ENCODE measurements at places on chromosomes 6 and 20.

DNA sequence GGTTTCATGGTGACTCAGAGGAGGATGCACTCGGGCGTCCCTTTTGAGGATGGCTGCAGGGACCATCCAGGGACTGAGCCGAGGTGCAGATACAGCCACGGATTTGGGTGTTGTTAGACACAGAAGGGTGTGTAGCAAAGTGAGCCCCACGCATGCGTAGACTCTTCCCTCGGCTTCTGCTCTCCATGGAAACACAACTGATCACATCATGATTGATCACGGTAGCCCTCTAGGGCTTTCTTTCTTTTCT, 606 bp upstream of the ULBP1 start:
- DNase-seq, result no peak

GRCh38 chr20:6108330-6108729, 14.5 kb downstream of the FERMT1 start:
- DNase-seq, result no peak

GRCh38 chr6:46925563-46926253, 4.0 kb upstream of the ADGRF5 start:
- no peak for DNase-seq

DNA sequence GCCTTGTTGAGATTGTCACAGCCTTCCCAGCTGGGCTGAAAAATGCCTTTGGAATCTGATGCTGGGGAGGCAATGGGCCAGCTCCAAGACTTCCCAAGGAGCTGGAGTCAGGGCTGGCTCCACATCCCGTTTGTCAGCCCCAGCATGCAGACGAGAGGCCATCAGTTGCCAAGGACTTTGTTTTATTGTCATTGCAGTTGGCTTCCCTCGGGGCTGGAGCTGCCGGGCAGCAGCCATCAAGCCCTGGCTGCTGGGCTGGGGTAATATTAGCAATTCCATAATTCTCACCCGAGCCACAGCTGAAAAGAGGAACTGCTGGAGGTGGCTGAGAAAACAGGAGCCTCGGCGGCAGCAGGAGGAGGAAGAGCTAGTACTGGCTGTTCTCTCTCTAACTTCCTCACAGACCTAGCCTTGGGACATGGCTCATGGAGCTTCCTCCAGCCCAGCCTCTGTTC, 182.5 kb downstream of the CDC5L start:
- no peak for DNase-seq

- no peak for DNase-seq
These were observed 102.3 kb downstream of the UBE3D start for GRCh38 chr6:82963191-82963925.

DNA sequence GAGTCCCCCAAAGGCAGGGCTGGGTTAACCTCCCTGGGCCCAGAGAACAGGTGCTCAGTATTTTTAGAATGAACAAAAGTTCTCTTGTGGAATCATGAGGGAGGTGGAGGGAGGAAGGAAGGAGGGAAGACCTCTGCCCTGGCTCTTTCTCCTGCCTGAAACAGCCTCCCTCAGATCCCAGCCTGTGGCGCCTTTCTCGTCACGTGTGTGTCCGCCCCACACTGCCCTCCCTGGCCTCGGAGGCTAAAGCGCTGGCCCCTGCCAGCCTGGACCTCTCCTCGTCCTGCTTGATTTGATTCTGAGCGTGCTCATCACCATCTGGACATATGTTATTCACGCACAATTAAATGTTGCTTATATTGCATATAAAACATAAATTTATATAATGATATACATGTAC, 40.9 kb downstream of the PHACTR3 start:
- no peak for DNase-seq

DNA sequence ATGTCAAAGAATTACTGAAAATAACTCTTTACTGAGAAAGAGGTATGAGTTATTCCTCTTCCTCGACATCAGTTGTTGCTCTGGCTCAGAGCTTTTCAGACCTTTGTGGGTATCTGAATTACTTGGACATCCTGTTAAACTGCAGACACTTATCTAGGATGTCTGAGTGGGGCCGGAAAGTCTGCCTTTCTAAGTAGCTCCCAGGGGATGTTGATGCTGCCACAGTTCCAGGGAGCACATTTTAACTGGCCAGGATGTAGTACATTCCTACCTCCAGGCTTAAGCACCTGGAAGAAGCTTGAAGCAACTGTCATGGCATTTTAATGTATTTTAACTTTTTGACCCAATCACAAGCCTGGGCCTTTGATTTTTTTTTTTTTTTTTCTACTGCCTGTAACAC, 265.8 kb upstream of the PLCB4 start:
- no peak for DNase-seq

GRCh38 chr20:14313341-14314020, 23.9 kb downstream of the FLRT3 start:
- no peak for DNase-seq

DNA sequence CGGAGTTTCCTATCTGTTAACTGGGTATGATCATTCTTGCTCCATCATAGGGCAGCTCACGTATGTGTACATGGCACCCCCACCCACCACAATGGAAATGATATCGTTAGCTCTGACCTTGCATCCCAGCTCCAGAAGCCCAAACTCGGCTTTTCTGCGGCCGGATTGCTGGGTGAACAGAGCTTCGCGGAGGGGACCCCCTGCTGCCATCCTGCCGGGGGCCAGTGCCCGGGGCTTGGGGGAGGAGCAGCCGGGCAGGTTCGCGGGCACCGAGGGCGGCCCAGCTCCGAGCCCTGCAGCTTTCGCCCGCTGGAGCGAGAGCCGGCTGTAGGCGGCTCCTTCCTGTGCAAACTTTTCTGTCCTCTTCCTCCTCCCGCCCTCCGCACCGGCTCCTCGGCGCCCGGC, 24.9 kb upstream of the FUCA2 start:
- no peak for DNase-seq

DNA sequence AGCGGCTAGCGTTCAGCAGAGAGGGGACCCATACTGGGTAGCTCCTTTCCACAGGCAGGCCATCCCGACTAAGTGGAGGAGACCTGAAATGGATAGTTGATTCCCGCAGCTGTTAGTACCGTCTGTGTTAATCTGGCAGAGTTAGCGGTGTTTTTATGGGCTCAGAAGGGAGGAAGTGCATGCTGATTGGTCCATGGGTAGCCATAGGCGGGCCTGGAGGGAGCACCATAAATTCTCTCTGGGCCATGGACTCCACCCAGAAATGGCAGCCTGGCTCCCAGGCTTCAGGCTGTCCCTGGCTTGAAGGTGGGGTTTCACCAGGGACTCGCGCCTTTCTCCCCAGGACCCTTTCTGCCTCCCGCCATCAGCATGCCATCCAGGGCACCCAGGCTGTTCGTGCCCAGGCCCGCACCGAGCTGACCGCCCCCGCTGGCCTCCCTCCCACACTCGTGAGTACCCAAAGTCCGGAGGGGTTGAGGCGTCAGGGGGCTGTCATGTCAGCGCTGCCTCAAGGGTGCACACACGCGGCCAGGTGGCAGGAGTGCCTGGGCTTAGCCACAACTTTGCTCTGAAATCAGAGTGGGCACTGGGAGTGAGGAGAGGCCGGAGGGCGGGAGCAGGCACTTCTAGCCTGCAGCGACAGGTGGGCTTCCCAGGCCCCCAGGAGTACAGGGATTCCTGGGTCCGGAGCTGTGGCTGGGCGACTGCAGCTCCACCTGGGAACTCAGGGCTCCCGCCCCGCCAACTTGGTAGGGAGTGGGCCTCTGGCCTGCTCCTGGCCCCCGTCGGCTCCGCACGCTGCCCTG, 694.3 kb upstream of the FLRT3 start:
- DNase-seq, result no peak

DNA sequence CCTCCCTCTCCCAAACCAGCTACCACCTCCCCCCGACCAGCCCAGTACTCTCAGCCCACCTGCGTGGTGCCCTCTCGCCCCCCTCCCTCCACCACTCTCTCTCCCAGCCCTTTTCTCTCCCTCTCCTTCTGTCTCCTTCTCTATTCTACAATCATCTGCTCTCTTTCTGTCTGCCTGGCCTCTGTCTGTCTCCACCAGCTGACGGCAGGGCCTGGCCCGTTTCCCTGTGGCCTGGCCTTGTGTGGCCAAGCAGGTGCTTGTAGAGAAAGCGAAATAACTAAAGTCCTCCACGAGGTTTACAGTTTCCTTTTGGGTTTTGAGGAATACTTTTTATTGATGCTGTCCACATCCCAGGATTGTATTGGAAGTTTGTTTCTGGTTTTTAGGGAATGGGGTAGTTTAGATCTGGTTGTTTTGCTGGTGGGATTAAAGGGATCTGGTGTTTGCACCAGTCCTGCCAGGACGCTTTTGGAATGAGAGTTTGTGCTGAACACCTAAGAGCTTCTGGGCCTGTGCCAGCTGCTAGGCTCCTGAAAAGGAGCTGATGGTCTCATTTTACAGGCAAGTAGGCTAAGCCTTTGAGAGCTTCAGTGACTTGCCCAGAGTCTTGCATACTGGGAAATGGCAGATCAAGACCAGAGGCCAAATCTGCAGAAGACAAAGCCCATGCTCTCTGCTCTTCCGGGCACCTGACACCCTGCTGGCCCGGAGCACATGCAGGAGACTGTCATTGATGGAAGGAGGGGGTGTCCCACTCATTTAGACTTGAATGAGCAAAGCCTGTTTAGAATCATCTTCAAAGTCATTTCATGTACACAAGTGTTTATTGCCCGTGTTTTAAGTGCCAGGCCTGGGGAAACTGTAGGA, 161.7 kb downstream of the SYCP2 start:
- DNase-seq, result no peak

DNA sequence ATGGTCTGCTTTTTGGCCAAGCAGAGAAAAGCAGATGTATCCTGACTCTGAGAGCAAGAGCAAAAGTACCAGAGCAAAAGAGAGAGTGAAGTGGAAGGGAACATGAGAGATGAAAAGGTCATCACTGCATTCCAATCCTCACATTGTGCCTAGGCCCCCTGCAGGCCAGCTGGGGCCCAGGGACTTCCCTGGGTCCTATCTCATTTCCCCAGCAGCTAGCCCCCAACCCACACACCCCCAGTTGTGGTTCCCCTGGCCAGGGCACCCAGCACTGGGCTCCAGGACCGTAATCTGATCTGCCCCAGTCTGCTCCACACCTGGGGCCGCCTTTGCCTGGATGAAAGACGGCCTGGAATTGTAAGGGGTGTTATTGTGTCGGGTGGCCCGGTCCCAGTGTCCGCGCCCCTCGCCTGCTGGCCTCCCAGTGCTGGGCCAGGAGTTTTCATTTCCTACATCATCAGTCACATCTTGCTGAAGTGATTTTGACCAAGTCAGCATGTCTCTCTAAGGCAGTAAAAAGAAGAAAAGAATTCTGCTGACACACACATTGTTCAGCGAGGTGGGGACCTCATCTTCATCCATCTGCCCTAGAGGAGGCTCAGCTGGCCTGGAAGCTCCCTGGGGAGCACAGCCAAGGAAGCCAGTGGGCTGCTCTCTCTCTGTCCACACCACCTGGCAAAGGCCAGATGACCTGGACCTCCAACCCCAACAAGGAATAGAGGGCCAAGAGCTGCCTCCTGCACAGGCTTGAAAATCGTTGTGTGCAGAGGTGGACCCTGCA, 4.0 kb upstream of the BMP7 start:
- no peak for DNase-seq

- DNase-seq, result no peak
These were observed 6.8 kb downstream of the PCSK2 start for GRCh38 chr20:17233626-17234025.

GRCh38 chr6:125795301-125795700, 4.5 kb downstream of the NCOA7 start:
- no peak for DNase-seq

- DNase-seq, result no peak
These were observed 81.3 kb downstream of the RPP40 start for GRCh38 chr6:4922488-4923037.

GRCh38 chr6:137170266-137171052, 3.0 kb downstream of the IL22RA2 start:
- DNase-seq, result no peak

- no peak for DNase-seq
These were observed 51.5 kb downstream of the RPS12 start for GRCh38 chr6:132865829-132866228.

- no peak for DNase-seq
These were observed 90.2 kb upstream of the RIPOR2 start for GRCh38 chr6:25025919-25026301.

- no peak for DNase-seq
These were observed 83.9 kb downstream of the SESN1 start for GRCh38 chr6:109010705-109011102.

Data from stimulated activated CD4-positive, alpha-beta T cell treated with anti-CD3 and anti-CD28 coated beads, TNF-alpha, amount 100 ng/mL, for 1 hour (primary cell).